EH (cell line): ENCODE measurements at places on chromosomes 12 and 14.

- DNase-seq = no peak
Measured at GRCh38 chr12:46516238-46516932, 143.8 kb upstream of the SLC38A2 start.

- peak; percentile 34 for DNase-seq
Measured at GRCh38 chr14:65377576-65377975, 35.0 kb upstream of the FUT8 start.

GRCh38 chr12:47388712-47389111, 309.0 kb upstream of the AMIGO2 start:
- no peak for DNase-seq

DNA sequence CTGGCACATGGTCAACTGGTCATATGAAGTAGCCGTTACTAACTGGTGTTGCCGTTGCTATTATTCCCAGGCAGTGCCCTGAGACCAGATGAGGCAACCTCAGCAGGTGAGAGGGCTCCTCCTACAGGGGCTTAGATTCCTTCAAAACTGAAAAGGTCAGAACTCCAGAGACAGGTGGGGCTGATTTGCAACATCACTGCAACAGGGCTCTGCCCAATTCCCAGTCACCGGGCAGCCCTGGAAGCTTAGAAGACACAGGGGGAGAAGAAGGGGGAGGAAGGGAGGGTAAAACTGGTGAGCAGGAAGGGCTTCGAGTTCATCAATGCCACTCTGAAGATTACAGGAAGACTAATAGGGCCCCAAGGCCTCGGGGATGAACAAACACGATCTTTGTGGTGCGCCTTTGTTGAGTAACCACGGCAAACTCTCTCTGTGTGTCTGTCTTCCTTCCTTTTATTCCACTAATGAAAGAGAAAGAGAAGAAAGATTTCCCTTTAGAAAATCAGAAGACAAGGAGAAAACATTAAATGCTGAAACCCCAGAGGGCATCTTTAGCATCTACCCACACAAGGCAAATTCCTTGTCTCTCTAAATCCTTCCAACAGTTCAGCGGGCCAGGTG, 749.1 kb upstream of the TBX3 start:
- no peak for DNase-seq

GRCh38 chr14:69252851-69253250, 7.1 kb upstream of the GALNT16 start:
- no peak for DNase-seq

GRCh38 chr14:97039717-97040363, 242.7 kb downstream of the VRK1 start:
- DNase-seq = no peak

GRCh38 chr12:109858764-109859163, 21.6 kb downstream of the GLTP start:
- no peak for DNase-seq

- DNase-seq = no peak
Measured at GRCh38 chr14:46279327-46279726, 372.3 kb downstream of the RPL10L start.

- DNase-seq = no peak
Measured at GRCh38 chr12:54011665-54012532, 3.1 kb downstream of the HOXC8 start.

- DNase-seq = no peak
Measured at GRCh38 chr14:58460772-58461171, 33.3 kb downstream of the KIAA0586 start.

GRCh38 chr12:27193854-27194544, 50.1 kb upstream of the STK38L start:
- DNase-seq = peak; percentile 96

DNA sequence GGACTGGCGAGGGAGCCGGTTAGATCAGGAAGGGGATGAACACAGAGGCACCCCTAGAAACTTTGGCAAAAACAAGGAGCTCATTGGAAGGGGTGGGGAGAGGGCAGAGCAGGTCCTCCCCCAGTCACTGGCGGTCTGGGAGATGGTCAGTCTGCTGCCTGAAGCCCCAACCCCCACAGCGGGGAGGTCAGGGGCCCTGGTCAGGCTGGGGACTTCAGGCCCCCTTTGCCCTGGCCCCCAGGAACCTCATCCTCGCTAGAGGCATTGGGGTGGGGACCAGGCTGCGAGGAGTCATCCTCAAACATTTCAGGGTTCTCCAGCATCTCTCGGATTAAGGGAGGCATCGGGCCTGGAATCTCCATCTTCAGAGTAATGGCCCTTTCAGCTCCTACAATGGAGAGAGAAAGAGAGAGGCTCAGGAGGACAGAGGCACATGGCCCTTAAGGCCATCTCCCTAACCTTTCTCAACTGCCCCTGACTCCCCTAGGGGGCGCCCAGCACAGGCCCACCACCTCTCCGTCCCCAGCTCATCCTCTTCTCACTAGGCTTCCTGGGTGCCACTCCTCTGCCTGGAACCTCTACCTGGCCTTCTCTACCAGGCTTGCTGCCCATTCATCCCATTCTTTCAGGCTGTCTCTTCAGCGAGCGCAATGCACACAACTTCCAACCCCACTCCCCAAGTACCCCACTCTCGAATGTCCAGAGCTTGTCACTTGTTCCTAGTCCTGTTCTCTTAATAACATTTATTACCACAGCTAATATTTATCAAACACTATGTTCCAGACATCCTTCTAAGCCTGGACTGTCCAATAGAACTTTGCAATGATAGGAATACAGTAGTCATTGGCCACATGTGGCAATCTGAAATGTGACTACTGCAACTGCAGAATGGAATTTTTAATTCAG, 4.7 kb upstream of the ITGB7 start:
- DNase-seq = no peak

DNA sequence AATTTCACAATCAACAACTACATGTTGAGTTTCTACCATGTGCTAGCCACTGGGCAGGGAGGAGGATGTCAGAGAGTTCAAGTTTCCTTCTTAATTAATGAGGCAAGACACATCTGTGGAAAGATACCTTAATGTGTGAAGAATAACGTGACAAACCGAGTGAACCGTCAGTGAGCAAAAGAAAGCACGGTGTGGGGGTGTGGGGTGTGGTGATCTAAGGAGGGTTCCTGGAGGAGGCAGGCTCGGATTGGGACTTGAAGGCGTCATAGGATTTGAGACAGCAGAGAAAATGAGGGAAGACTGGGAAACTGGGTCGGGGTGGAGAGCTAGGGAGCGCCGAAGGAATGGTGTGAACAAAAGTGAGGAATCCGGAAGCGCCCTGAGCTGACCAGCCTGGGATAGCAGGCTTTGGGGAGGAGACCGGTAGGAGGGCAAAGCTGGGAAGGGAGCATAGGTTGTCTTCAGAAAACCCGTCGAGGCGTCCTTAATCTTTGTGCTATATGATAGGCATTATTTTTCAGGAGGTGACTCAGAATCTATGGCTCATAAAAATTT, 22.3 kb downstream of the GALNT8 start:
- no peak for DNase-seq

DNA sequence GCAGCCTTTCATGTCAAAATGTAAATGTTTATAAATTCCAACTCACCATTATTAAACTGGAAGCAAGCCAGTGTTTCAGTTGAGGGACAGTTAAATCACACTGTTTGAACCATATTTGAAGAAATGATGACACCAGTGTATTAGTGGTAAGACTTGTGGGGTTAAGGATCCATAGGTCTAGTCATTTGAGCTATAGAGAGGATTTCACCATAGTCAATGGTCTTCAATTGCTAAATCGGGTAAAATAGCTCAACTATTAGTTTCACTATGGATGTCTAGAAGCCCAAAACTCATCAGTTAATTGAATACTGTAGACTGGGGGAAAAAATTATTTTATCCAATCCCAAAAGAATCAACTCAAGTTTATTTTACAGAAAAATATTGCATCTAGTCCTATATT, 659.1 kb downstream of the NRXN3 start:
- DNase-seq = no peak

- DNase-seq = no peak
Measured at GRCh38 chr12:98156697-98157096, 358.7 kb upstream of the TMPO start.

DNA sequence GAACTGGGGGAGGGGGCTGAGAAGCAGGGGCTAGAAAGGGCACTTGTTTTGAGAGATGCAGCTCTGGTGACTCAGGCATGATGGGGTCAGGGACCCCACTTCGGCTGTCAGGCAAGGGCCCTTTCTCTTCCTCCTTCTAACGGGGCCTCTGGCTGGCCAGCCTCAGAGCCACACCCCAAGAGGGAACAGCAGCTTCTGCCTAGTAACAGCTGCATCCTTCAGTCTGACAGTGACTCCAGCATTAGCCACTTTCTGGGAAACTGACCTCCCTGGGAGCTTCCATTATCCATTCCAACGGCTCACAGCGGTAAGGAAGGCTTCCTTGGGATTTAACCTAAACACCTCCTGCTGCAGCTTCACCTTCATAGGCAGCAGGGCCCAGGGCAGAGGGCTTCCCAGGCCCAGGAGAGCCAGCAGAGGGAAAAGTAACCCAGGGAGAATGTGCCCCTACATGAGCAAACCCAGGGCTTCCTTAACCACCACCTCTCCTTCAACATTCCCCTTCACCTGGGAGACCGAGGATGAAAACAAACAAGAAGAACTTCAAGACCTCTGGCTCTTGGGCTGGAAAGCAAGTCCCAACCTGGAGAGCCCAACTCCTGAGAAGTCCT, 2.7 kb downstream of the NCKAP5L start:
- peak; percentile 46 for DNase-seq

GRCh38 chr14:64444140-64444539, 21.2 kb upstream of the AKAP5 start:
- no peak for DNase-seq
